Fibroblast of the aortic adventitia (primary cell): ENCODE measurements at places on chromosomes 12 and 14. TPM values are rescaled to one million over a fixed set of nuclear protein-coding genes. Genes with fewer than 3 reads are reported as not detected.

GRCh38 chr14:64174922-64175782 is 119.0 kb downstream of the ESR2 start:
- no peak for DNase-seq

DNA sequence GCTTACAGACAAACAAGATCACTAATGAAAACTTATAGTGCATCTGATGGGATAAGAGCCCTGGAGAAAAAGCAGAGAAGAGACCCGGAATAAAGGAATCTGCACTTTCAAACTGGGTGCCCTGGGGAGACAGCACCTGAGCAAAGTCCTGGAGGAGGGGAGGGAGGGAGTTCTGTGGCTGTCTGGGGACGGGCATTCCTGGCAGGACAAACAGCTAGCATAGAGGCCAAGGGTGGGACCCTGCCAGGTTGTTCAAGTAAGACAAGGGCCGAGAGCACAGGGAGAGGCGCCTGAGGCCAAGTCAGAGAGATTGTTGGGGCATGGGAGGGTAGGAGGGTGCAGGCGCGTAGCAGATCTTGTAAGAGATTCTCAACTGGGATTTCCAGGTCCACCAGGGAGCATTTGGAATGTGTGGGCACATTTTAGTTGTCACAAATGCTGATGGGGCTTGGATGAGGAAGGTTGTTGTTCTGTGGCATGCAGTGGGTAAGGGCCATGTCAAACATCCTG is 14.2 kb downstream of the IQSEC3 start:
- DNase-seq = no peak

DNA sequence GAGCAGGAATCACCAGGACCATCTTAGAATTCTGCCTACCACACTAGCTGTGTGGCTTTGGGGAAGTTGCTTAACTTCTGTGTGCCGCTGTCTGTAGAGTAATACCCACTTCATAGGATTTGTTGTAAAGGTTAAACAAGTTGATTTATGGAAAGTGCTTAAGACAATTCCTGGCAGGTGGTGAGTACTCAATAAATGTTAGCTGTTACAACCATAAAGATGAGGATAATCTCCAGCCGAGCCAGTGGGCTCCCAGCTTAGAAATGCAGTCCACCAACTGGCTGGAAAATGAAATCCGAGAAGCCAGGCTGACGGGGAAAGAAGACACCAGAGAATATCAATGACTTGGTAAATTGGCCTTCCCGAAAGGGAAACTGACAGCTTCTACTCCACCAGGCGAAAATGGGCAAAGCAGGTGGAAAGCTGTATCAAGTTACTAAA is 173.5 kb downstream of the CHST11 start:
- no peak for DNase-seq

DNA sequence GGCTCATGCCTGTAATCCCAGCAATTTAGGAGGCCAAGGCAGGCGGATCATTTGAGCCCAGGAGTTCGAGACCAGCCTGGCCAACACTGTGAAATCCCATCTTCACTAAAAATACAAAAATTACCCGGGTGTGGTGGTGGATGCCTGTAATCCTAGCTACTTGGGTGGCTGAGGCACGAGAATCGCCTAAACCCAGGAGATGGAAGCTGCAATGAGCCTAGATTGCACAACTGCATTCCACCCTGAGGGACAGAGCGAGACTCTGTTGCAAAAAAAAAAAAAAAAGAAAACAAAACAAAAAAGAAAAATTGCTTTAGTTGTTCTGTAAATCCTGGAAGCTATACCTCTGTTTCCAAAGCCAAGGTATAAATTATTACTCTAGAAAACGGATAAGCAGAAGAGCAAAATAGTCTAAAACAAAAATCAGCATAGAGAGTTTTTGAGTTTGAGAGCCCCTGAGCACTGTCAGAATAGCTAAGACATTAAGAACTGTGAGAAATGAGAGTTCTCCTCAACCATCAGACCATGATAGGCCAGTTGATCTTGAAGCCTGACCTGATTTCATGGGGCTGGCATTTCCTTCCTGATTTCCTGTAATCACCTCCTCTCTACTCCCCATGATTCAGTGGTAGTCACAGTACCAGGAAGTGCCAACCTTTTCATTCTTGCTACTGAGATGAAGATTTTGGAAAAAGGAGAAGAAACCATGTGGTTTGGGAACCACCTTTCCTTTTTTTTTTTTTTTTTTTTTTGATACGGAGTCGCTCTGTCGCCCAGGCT is 31.7 kb downstream of the ATP2A2 start:
- peak; percentile 56 for DNase-seq

DNA sequence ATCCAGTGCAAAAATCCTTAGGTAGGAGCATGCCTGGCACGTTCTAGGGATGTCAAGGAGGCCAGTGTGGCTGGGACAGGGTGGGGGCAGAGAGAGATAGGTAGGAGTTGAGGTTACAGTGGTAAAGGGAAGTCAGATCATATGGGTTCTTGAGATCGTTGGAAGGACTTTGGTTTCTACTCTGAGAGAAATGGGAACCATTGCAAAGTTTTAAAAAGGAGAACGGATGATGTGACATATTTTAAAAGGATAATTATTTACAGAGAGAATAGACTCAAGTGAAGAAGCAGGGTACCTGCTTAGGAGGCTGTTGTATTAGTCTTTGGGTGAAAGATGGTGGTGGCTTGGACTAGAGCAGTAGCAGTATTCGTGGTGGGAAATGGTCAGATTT is 47.6 kb upstream of the ATP2B1 start:
- DNase-seq = no peak

GRCh38 chr12:18277196-18277595 is 15.9 kb downstream of the PIK3C2G start:
- DNase-seq = no peak

- no peak for DNase-seq
Measured at GRCh38 chr12:94863321-94864035, 140.0 kb downstream of the NDUFA12 start.

DNA sequence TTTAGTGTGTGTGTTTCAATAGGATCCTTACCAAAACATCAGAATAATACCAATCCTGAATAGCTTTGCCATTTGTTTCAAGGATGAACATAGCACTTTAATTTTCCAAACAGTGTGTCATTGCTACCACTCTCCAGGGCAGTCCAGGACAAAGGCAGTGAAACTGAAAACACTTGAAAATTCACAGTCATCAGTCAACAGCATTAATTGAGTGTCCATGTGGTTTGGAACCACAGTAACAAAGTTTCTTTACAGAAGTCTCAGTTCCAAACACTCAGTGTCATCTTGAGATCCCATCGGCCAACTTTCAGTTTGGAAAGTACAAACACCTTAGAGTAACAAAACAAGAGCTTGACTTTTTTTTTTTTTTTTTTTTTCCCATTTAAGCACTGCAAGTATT is 228.4 kb upstream of the SOX5 start:
- no peak for DNase-seq

DNA sequence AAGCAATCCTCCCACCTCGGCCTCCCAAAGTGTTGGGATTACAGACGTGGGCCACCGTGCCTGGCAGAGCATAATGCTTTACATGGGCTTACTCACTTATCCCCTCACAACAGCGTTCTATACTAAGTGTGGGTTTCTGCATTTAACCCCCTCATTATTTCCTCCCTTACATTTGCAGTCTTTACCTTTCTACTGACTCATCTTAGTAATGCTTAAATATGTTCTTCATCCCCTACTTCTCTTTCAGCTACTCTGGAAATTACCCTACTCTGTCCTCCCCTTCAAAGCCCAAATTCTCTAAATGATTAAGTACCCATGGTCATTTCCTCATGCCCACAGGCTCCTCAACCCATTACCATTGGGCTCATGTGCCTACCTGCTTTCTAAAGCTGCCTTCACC is 40.7 kb downstream of the NKX2-1 start:
- no peak for DNase-seq

DNA sequence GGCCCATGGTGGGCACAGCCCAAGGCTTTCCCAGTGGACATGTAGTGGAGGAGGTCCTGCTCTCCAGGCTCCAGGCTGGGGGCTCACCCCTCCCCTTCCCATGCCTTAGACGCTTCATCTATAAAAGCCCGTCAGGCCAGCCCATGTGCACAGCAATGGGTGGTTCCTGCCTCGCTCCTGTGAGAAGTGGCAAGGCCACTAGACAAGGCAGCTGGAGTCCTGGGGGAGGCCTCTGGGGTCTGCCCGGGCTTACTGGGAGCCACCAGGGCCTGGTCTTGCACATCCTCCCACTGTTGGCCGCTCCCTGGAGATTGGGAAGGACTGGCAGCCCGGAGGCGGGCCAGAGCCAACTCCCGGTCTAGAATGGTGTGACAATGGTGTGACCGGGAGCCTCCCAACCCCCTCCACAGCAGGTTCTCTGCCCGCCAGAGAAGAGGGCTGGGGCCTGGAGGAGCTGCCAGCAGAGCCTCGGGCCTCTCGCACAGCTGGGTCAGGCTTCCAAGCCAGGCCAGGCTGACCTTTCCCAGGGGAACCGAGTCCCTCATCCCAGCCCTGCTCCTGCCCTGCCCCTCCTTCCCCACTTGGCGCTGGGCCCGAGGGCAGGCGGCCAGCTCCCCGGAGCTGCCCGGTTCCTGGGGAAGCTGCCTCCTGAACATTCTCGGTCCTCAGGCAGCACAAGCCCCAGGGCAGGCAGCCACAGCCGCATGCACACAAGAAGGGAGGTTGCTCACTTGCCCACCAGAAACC is 97.9 kb downstream of the RFLNA start:
- peak; percentile 91 for DNase-seq

DNA sequence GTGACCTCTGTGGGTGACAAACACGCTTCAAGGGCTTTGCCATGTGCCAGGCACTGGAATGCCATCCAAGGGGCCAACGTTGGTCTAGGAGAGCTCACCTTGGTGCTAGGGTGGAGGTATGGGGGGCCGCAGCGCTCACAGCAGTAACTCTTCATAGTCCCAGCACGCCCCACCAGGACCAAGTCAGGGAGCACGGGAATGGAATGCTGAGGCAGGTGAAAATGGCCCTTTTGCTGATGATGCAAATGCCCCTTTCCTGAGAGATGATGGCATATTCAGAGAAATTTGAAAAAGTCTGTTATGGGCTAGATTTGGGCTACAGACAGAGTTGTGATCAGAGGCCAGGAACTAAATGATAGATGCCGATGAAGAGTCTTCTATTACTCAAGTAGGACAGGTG is 10.0 kb upstream of the FAM181A start:
- no peak for DNase-seq

The USP44 gene
- 0.82 and 1.8 TPM in 2 replicates for total RNA-seq

The RHOJ gene
- 7.4 and 13.5 TPM in 2 replicates for total RNA-seq

The NYNRIN gene
- total RNA-seq = 14.1 and 45.1 TPM in 2 replicates

The AQP2 gene
- total RNA-seq = not detected in 2 replicates

The PPP4R3A gene
- total RNA-seq = 51.9 and 59.4 TPM in 2 replicates

The KRT6A gene
- total RNA-seq = not detected in 2 replicates

The FAM90A1 gene
- not detected in 2 replicates for total RNA-seq

The HNF1A gene
- 0.09 TPM in 1 of 2 replicates, not detected in the other for total RNA-seq
